Caki2 (cell line): ENCODE measurements at places on chromosomes 1 and 21.

DNA sequence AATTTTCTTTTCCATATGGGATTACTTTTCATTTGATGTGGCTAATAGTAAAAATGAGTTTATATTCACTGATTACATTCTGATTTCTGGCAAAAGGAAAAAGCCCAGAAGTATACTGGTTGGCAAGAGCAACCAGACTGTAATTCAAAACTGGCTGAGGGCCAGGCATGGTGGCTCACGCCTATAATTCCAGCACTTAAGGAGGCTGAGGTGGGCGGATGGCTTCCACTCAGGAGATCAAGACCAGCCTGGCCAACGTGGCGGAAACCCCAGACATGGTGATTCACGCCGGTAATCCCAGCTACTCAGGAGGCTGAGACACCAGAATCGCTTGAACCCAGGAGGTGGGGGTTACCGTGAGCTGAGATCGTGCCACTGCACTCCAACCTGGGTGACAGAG lies 14.5 kb downstream of the SYT11 start:
- DNase-seq = no peak

- DNase-seq = no peak
Measured at GRCh38 chr1:54549181-54549924, 1.3 kb downstream of the ACOT11 start.

- peak; percentile 48 for DNase-seq
Measured at GRCh38 chr1:173202424-173203145, 4.5 kb downstream of the TNFSF4 start.

DNA sequence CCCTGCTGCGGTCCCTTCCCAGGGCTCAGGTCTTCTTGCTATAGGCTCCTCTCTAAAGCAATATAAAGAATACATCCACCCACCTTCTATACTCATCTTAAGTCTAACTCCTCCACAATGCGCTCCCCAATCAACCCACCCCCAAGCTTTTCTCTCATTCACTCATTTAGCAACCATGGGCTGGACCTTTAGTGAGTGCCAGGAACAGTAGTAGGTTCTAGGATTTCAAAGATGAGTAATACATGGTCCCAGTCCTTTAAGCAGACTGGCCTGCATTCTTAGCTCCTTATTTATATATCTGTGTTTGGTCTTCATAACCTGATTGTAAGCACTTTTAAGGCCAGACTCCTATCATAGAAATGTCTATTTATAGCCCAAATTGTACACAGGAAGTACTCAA lies 5.9 kb downstream of the CAMK1G start:
- no peak for DNase-seq

GRCh38 chr21:39173716-39174680 lies 9.3 kb downstream of the PSMG1 start:
- DNase-seq = no peak

DNA sequence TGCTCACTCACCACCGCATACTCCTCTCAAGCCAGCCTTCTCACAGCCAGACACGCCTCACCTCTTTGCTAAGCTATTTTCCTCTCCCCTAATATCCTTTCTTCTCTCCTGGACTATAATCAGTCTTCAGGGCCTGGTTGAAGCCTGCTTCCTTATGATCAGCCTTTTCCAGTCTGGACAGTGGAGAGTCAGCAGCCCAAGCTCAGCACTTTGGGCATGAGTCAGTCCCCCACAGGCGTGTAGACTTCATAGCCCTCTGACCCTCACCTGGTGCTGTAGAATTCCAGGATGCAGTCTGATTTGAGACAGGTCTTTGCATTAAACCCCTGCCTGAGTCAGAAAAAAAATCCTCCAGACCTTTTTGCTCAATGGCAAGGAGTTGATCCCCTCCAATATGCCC lies 2.5 kb downstream of the HPCAL4 start:
- no peak for DNase-seq

DNA sequence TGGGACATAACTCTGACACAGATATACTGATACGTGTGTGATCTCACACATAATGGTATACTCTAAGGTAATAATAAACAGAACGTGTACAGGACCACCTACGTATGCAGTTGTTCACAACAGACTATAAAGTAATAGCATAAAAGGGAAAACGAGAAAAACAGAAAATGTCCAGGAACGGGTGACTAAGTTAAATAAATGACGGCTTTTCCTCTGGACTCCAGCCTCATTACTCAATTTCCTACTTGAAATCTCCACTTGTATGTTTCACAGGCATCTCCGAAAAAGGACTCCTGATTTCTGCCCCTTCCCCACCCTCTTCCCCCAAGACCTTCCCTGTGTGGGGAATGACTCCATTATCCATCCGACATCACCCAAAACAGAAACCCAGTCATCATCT lies 95.1 kb downstream of the JAK1 start:
- DNase-seq = no peak

GRCh38 chr1:158942490-158942889 lies 11.1 kb downstream of the PYHIN1 start:
- DNase-seq = no peak

DNA sequence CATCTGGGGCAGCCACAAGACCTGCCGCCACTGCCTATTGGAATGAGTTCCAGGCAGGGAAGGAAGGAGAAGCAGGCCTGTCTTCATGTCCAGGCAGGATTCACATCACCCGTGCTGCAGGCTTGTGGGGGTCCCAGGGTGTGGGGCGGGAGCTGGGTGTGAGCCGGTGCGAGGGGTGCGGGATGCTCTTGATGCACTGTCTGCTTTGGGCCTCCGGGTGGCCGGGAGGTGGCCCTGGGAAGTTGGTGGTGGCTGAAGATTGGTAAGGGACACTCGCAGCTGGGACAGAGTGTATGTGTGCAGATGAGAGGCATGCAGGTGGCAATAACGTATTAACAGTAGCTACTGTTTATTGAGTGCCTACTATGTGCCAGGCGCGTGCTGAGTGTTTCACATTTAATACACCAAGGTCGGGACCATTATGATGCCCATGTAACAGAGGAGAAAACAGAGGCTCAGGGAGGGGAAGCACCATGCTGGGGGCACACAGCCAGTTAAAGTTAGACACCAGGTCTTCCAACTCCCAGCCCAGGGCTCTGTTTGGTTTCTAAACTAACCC lies 3.3 kb downstream of the CROCC start:
- no peak for DNase-seq

DNA sequence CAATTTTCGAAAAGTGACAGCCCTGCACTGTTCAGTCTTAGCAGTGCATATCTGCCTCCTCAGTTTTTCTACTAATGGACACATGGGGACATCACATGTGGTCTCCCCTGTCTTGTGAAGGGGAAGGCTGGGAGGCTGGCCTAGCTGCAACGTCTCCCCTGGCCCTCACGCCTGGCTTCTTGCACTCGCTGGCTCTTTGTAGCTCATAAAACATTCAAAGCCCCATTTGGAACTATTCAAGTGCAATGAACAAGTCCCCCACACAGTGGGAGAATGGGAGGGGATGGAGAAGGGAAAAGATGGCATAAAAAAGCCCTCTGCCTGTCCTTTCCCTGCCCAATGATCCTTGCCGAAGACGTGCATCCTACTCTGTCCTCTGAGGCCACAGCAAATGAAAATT lies 73.6 kb downstream of the PGBD5 start:
- no peak for DNase-seq

GRCh38 chr1:218804014-218804785 lies 369.5 kb upstream of the LYPLAL1 start:
- no peak for DNase-seq

GRCh38 chr1:117655220-117655577 lies 49.4 kb downstream of the TENT5C start:
- DNase-seq = no peak

DNA sequence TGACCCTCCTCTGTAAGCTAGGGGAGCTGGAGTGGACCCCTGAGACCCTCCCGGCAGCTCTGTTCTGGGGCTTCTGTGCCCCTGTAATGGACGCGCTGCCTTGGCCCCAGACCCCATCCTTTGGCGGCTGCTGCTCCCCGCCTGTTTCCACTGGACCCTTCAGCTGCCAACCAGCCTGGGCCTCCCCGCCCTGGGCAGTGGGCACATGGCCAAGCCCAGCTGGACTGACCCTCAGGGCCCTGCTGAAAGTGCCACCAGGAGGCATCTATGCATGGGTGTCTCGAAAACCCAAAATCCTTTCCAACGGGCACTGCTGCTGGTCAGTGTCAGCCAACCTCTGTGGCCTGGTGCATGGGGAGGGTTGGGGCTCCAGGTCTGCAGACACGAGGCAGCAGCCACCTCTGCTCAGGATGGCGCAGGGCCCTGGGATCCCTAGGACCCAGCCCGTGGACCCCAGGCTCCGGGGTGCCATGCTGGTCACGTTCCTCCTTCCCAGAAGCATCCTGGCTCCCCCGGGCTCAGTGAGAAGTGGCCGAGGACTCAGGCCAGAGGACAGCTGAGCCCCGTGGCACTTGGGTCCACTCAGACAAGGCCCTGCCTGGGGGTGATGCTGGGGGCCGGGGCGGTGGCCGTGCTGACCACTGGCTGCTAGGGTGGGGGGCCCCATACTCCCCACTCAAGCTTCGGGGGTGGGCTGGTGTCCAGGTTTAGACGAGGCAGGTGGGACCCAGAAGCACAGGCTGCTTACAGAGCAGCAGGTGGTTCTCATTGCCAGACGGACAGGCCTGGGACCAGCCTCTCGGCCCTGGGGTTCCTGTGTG lies 46.9 kb downstream of the SLX9 start:
- no peak for DNase-seq
